Stimulated activated CD4-positive, alpha-beta T cell treated with anti-CD3 and anti-CD28 coated beads, Interleukin-2, amount 100 ng/mL, for 48 hours (primary cell): ENCODE measurements at places on chromosomes 5 and 9.

DNA sequence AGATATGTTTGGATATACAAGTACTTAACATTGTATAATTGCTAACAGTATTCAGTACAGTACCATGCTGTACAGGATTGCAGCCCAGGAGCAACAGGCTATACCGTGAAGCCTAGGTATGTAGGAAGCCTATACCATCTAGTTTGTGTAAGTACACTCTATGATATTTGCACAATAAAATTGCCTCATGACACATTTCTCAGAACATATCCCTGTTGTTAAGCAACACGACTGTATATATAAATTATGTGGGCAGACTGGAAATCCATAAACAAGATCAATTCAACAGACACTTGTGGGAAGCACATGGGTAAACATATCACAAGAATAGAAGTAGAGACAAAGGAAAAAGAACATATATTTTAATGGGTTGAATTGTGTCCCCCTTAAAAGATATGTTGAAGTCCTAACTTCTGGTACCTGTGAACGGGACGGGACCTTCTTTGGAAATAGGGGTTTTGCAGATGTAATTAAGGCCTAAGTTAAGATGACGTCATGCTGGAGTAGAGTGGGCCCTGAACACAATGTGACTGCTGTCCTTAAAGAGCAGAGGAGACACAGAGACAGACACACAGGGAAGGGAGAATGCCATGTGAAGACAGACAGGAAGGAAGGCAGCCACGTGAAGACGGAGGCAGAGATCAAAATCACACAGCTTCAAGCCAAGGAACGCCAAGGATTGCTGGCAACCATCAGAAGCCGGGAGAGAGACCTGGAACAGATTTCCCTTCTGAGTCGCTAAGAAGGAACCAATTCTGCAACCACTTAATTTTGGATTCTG is 76.3 kb downstream of the SCAI start:
- no peak for DNase-seq

DNA sequence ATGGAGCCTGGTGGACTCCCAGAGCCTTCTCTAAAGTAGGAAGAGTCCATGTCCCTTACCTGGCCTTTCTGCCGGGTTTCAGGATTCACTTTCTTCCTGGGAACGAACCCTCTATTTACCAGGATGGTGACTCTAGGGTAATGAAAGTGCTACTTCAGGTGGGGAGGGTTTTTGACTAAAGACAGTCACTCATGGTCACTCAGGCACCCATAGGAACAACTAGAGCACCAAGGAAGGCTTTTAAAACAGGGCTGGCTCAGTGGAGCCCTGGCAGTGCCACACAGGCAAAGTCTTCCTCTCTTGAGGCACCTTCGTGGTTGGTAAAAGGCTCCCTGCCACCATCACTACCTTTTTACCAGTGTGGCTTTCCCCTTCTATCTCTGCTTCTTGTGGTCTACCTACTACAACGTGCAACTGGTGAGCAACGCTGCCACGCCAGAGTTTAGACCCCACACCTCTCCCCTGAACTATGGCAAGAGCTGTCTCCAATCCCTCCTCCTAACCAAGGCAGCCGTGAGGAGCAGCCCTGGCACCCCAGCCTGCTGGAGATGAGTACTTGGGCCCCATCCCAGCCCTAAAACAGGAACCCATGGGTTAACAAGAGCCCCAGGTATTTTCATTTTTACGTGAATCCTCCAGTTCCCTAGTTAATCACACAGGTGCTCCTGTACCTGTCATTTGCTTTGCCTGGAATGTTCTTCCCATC is 3.5 kb downstream of the SURF1 start:
- no peak for DNase-seq

- no peak for DNase-seq
These were observed 14.9 kb upstream of the SLC22A5 start for GRCh38 chr5:132354381-132355139.

DNA sequence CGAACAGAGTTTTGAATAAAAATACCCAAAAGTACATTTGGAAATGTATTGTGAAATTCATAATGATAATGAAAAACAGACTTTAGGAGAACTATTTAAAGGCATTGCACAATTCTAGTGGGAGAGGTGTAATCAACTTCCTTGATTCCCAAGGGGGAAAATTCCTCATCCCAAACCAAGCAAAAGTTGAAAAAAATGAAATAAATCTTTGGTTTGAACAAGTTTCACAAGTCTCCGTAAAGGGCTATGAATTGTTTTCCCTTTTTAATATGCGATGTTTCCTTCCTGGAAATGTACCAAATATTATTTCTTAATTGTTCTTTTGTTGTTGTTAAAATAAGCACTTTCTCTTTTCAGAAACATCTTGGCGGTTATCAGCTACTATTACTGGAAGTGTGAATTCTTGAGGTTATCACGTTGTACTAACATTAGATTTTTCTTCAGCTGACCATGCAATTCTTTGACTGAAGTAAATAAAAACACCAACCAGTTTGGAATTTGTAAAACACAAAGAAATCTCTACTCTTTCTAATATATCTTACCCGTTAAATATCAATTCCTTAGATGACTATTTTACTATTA is 59.3 kb downstream of the SVEP1 start:
- no peak for DNase-seq

- no peak for DNase-seq
These were observed 44.8 kb upstream of the RNU6ATAC start for GRCh38 chr9:134208981-134209725.

- no peak for DNase-seq
These were observed 127.1 kb downstream of the TRIO start for GRCh38 chr5:14270209-14270702.

- no peak for DNase-seq
These were observed 20.7 kb downstream of the OR2S2 start for GRCh38 chr9:35937227-35937626.

DNA sequence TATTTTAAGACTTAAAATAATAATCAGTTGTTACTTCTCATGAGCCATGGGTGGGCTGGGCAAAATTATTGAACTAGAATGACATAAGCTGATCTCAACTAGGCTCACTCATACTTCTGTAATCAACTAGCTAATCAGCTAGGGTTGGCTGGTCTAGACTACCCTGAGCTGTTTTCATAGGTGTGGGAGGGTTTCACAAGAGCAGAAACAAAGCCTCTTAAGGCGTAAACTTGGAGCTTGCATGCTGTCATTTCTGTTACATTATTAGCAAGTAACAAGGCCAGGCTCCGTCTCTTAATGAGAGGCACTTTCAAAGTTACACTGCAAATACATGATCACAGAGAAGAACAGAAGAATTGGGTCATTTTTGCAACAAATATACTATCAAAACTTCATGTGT is 57.2 kb upstream of the GHR start:
- DNase-seq = no peak

DNA sequence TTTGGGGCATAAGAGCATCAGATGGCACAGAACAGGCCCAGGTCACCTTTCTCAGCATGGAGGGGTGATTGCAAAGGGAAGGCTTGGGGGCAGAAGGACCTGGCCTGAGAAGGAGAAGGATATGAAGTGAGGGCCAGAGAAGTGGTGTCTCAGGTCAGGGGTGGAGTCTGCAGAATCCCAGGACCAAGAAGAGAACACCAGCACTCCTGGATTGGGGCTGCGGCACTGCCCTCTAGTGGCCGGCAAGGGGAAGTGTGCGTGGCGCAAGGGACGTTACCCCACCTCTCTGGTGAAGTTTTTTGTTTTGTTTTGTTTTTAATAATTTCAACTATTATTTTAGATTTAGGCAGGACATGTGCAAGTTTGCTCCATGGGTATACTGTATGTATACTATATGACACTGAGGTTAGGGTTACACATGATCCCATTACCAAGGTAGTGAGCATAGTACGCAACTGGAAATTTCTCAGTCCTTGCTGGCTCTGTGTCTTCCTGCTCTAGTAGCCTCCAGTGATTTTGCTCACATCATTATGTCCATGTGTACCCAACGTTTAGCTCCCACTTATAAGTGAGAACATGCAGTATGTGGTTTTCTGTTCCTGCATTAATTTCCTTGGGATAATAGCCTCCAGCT is 1548.6 kb downstream of the EFNA5 start:
- DNase-seq = peak; percentile 8

- DNase-seq = no peak
These were observed 58.6 kb downstream of the SEMA6A start for GRCh38 chr5:116516021-116516420.

- no peak for DNase-seq
These were observed 159.4 kb downstream of the ARHGAP26 start for GRCh38 chr5:142929587-142929986.

DNA sequence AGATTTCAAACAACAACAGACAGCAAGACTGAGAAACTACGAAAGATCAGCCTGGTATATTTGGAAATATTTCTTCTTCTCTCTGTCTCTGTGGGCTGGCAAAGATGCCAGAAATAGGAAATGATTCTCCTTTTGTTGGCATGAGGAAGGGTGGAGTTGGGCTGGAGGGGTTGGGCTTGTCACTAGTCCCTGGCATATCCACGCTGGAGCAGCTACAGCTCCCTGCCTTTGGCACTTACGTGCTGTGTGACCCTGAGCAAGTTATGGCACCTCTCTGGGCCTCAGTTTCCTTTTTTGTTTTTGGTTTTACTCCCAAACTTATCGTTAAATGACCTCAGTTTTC is 354 bp upstream of the KCNMB1 start:
- DNase-seq = no peak
